ENCODE measurements at places on chromosomes 12 and 14.

- no peak for DNase-seq
Measured at GRCh38 chr12:89344862-89345202, 7.5 kb downstream of the DUSP6 start.

GRCh38 chr14:72745991-72746980 lies 147.6 kb downstream of the DPF3 start:
- no peak for DNase-seq

DNA sequence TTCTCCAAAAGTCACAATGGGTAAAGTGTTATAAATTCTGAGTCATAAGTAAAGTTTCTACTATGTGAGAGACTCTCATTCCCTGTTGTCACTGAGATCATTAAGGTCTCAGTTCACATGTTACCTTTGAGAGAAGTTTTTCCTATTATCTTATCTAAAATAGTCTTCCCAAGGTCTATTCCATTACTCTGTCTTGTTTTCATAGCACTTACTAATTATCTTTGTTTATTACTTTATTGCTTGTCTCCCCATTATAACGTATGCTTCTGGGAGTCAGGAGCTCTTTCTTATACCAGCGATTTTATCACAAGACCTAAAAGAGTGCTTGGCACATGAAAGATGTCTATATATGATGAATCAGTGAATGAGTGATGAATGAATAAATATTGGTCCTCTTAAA lies 1001.9 kb downstream of the DIO2 start:
- DNase-seq, result no peak

- DNase-seq, result no peak
Measured at GRCh38 chr14:56657604-56658003, 78.0 kb downstream of the TMEM260 start.
